MCF 10A (cell line): ENCODE measurements at places on chromosomes 1 and 21.

DNA sequence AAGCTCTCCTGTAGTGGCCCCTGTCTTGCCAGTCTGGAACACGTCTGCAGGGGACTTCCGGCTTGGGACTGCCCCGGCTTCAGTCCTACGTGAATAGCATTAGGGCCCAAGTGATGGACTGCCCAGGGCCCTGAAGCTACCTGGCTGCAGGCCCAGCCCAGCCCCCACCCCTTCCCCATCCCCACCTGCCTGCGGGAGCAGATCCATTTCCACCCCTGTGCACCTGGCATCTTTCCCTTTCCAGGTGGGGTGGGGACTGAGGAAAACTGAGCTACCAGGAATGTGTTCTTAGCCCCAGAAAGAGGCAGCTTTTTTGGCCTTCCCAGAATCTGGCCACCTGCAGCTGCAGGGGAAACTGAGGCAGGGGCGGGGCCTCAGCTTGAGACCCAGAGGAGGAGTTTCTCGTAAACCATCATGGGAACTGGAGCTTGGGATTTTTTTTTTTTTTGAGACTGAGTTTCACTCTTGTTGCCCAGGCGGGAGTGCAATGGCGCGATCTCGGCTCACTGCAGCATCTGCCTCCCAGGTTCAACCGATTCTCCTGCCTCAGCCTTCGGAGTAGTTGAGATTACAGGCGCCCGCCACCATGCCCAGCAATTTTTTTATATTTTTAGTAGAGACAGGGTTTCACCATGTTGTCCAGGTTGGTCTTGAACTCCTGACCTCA is 3.2 kb downstream of the EDN2 start:
- DNase-seq: no peak

GRCh38 chr21:38820471-38821239 is 14.9 kb downstream of the ETS2 start:
- peak; percentile 87 for DNase-seq

DNA sequence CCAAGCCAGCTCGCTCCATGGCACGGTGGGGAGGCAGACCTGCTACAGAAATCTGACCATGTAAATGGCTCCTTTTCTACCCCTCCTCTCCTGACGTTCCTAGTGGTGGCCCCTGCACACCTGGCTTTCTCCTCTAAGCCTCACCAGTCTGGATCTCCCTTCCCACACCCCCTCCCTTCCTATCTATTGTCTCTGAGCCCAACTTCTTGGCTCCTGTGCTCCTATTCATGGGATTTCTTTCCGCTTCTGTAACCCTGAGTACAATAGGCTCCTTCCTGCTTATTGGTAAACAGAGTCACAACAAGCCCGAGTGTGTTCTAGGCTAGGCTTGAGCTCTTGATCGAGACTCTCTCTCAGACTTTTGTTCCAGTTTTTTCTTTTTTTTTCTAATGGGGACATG is 17.6 kb downstream of the OPTC start:
- DNase-seq: no peak

DNA sequence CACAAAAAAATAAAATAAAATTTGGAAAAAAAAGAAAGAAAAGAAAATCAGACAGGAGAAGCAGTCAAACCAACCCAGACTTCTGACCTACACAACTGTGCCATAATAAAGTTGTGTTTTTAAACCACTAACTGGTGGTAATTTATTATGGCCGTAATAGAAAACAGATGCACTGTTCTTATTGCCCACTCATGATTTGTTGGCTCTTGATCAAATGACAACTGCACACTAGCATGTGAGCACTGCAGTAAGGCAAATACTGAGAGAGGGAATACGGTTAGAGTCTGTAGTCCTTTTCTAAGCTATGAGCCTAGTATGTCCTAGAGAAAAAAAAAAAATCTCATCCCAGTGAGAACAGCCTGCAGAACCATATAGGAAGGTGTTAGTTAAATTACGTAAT is 61.2 kb upstream of the TNR start:
- no peak for DNase-seq
